ENCODE measurements at places on chromosomes 2 and 18.

GRCh38 chr2:222753251-222753824 is 81.9 kb downstream of the MOGAT1 start:
- peak; percentile 85 for DNase-seq

DNA sequence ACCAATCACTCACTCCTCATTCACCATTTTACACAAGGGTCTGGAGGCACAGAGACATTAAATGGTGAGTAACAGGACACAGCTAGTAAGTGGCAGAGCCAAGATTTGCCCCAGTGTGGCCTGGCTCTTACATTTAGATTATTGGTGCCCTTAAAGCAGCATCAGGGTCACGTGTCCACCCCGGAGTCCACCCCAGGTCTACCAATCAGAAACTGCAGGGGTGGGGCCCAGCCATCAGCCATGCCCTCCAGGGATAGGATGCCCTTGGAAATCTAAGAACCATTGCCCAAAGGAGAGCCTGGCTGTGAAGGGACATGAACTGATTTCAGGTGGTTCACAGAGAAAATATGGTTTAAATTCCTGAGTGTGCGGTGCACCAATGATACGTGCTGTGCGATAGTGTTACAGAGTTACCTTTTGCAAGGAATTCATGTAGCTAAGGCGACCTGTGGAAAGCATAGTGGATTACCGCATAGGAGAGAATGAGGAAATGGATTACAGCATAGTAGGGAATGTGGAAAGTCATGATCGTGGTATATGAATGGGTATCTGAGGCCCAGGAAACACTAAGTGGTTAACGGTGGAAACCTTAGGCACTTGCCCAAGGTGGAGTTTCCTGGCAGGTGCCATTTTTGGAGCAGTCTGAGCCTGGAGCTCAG is 17.8 kb downstream of the IGFBP5 start:
- DNase-seq, result no peak

DNA sequence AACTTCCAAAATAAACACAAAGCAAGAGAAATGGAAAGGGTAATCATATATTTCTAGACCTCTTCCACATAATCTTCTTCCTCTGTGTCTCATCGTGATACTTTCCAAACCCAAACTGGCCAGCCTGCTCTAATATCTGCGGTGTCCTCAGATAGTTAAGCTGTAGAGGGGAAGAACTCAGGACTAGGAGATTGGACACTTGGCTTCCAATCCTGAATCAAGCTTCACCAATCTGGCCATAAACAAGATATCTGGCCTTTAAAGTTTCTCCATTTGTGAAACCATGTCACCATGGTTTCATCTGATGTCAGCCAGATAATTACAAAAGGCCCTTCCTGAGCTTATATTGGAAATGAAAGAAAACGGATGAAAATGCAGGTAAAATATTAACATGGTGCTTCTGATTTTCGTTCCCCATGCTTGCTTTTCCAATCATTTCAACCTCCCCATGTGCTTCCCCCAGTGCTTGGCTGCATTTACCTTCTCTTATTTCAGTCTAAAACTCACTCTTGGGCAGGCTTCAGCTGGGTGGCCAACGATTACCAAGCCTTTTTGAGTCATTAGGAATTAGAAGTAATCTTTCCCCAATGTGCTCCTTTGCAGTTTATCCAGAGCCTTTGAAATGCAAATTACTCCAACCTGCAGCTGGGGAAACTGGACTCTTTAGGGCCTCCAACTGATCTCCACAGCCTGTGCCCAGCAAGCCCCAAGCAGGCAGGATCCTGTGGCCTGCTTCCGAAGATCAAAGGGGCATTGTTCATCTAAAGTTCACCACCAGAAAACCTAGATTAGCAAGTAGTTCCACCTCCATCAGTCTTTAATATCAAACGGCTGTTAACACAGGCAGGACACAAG is 44.5 kb upstream of the MYCN start:
- no peak for DNase-seq

DNA sequence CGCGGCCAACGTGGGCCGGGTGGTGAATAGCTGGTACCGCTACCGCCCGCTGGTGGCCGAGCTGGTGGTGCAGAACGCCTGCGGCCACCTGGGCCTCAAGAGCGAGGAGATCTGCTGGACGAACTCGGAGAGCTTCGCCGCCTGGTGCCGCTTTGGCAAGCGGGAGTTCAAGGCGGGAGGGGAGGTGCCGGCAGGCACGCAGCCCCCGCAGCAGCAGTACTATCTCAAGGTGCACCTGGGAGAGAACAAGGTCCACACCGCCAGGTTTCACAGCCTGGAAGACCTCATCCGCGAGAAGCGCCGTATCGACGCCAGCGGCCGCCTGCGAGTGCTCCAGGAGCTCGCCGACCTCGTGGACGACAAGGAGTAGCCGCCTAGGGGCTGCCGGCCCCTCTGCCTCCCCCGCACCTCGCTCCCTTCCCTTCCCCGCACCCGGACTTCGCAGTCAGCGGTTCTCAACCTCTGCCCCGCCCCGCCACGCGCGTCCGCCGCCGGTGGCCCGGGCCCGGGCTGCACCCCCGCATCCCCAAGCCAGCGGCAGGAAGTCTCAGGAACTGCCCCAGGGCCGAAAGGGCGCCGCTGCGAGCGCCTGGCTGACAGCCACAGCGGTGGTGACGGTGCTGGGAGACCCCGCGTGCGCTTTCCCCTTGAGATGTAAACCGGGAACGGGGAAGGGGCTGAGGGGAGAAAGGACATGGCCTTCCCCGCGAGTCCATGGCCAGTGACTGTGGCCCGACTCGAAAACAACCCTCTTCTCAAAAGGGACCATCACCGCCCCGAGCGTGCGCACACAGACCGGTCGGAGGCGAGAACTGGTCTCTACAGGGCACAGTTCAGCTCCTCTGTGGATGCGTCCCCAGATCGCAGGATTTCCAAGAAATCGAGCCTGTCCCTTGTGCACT is 2.2 kb downstream of the LRATD1 start:
- peak; percentile 24 for DNase-seq

DNA sequence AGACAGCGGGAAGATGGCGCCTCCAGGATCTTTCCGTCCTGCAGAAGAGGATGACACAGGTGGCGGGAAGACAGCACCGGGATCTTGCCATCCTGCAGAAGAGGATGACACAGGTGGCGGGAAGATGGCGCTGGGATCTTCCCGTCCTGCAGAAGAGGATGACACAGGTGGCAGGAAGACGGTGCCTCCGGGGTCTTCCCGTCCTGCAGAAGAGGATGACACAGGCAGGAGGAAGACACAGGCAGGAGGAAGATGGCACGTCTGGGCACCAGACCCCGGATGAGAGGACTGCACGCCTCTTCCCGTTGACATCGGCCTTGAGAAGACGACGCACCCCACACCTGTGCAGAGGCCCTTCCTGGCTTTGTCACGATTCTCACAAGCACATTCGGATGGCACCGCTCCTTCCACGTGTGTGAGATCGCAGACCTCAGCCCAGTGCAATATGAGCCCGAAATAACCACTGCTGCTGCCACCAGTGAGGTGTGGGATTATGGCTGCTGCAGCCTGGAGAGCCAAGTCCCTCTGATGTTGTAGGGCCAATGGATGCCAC is 79.4 kb upstream of the SNTG2 start:
- DNase-seq, result no peak

GRCh38 chr2:164746713-164747112 is 94.9 kb downstream of the COBLL1 start:
- no peak for DNase-seq

DNA sequence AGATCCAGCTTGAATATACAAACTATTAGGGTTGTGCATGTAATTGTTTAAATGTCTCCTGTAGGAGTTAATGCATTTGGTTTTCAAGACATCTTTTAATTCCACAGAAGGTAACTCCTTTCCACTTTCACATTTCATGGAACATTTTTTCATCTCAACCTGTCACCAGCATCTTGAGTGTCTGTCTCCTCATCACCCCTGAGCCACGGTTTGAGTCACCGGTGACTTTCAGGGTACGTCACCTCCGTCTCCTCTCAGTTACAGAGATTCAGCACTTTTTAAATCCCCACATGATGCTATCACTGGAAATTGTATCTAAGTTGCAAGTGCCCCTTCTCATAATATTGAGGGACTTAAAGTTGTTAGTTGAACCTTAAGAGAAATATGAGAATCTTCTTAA is 25.3 kb downstream of the GPR55 start:
- DNase-seq, result no peak

All from brain pericyte (primary cell).